Bronchial epithelial cell (primary cell): ENCODE measurements at places on chromosomes 5 and 9.
A peak's percentile ranks its signal among the peaks of the same experiment; 100 is the strongest.

- no peak for DNase-seq
Observed at GRCh38 chr9:109033941-109034700, 20.8 kb upstream of the CTNNAL1 start.

GRCh38 chr5:38237681-38238080, 20.7 kb upstream of the EGFLAM start:
- peak; percentile 8 for DNase-seq

DNA sequence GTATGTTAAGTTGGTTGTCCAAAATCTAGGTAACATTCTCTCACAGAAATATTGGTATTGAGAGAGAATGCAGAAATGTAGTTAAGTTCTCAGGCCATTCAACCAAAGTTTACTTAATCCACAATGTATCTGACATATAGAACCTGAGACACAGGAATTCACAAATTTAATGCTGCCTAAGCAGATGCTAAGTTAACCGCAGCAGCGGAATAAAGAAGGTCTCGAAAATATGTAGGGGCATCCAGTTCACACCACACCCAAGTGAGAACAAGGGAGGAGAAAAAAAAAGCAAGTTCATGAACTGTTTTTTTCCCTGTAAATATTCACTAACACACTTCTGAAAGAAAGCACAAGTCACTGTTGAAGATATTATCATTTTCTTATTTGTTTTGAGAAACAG, 194.0 kb downstream of the BNC2 start:
- DNase-seq = no peak

GRCh38 chr5:79416499-79416898, 97.4 kb downstream of the HOMER1 start:
- no peak for DNase-seq

GRCh38 chr5:5589857-5590256, 167.4 kb downstream of the ICE1 start:
- no peak for DNase-seq
